Amniotic stem cell (primary cell): ENCODE measurements at places on chromosomes 3 and 15.

DNA sequence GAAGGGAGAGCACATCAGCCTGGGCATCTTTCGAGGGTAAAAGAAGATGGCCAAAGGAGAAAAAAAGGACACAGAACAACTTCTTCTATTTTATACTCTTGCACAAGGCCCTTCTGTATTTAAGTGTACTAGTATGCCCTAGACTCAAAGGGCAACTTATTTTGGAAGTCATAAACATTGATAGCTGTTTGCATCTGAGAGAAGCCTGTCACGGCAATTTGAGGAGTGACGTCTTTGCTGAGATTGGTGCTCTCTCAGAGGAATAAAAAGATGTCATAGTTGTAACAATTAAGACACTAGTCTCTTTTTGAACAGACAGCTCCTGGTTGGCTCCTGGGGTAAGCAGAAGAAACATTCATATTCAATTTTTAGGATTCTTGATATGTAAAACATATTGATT is 260.4 kb upstream of the TTC14 start:
- DNase-seq = no peak

GRCh38 chr3:106683953-106684620 is 693.2 kb upstream of the CCDC54 start:
- no peak for DNase-seq

DNA sequence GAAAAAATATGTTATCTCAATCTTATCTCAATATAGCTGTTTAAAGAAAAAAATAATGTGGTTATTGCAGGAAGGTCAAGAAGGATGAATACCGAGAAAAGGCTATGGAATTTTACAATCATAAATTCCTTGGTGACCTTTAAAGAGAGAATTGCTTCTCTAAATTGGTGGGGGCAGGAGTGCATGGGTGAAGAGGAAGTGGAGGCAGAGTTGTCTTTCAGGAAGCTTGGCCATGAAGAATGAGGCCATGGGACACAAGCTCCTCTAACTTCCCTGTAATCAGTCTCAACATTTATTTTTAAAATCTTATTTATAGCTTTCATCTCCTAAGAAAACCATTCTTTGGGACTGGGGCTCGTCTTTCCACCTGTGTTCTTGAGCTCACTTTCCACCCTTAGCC is 22.4 kb upstream of the ALDH1A2 start:
- DNase-seq = no peak

- DNase-seq = no peak
These were observed 41.2 kb downstream of the PCCB start for GRCh38 chr3:136291302-136291701.

DNA sequence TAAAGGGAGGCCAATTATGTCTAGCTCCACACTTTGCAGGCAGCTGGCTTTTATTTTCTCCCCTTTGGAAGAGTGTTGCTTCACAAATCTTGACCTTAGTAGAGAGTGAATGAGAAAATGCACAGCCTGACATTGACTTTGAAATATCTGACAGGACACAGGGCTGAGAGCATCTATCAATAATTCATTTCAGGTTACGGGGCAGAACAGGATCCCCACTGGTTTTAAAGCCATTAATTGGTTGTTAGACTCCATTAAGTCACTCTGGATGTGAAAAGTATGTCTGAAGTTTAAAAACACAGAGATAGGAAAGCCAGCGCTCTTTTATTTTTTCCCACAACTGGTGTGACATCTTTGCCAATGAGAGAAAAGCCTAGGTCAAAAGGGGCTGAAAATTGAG is 251.9 kb upstream of the TMC3 start:
- no peak for DNase-seq

- no peak for DNase-seq
These were observed 488.3 kb upstream of the ALCAM start for GRCh38 chr3:104878395-104878794.

GRCh38 chr3:38650248-38650951 is 913 bp upstream of the SCN5A start:
- DNase-seq = no peak

GRCh38 chr3:40989141-40990061 is 209.9 kb upstream of the CTNNB1 start:
- DNase-seq = no peak

DNA sequence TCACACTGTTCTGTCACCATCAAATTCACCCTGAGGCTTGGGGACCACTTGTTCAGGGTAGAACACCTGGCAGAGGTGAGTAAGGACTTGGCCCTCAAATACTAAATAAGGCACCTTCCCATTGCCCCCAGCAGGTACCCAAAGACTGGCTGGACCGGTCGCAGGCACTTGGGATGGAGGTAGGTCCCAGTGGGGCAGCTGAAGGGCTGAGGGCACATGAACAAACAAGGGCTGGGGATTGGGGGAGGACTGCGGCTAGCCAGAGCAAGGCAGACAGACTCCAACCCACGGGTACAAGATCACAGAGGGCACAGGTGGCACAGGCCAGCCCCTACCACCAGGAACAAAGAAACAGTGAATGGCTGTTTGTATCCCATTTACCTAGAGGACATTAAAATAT is 1.9 kb downstream of the MRPS25 start:
- DNase-seq = no peak

DNA sequence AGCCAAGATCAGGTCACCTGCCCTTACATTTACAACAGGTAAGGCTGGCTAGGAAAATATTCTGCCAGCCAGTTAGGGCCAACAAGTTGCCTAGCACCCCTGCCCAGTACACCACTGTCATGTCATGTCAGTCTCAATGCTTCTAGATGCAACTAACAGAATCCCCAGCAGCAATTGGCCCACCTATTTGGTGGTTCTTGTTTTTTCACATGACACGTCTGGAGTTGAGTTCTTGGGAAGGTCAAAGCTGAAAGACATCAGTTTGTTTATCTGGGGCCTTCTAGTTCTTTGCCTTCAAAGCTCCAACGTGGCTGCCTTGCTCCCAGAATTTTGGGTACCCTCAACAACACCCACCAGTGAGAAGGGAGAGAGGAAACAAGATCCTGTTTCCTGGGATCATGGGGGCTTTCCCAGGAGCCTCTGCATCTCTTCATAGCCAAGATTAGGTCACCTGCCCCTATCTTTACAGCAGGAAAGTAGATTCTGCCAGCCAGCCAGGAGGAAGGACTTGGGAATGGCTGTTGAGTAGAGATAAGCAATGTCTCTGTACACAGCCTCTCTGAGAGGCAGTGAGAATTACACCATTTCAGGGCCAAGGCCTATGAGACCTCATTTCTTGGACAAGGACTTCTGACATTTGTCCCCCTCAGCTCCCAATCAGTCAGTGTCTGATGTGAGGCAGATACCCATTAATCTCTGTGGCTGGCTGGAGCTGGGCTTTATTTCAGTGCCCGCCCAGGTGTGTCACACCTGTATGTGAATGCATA is 8.6 kb downstream of the GPX1 start:
- DNase-seq = no peak

DNA sequence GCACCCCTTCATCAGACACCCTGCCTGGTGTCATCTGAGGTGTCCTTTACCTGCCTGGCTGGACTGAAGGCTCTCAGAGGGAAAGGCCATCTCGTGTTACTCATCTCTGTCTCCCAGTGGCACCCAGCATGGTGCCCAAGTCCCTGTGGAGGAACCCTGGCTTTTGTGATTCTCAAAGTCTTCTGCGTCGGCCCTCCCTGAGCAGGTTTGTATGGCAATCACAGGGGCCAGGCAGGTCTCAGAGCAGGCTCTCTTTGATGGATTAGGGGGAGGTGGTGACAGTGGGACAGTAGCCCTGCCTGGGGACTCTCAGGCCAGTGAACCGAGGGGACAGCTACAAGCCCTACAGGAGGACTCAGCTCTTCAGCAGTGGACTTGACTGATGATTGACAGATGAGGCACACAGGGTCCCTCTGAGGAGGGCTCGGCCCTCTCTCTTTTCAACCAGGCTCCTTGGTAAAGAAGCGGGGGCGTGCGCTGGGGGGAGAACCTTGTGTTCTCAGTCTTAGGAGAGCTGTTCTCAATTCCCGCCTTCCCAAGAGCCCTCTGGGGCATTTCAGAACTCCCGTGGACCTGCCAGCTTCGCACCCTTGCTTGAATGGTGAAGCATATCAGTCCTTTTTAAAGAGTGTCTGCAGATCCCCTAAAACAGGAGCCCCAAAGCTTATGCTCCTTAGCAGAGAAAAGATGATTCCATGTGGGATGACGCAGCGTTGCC is 108.3 kb downstream of the VGLL4 start:
- DNase-seq = no peak

GRCh38 chr3:112736386-112736785 is 95.4 kb upstream of the CCDC80 start:
- DNase-seq = no peak

DNA sequence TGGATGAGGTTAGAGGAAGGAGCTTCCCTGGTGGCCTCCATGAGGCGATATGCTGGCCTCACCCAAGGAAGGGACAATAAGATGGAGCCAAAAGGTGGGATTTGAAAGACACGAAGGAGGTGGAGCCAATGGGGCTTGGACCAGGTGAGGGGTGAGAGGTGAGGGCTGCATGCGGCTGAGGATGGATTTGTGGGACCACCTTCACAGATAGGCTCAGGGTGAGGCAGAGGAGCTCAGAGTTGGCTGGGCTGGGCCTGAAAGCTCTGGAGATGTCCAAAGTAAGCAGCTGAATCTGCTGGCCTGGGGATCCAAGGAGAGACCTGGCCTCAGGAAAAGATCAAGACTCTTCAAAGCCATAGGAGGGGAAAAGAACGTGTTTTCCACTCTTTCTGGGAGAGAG is 49.8 kb downstream of the EXOG start:
- no peak for DNase-seq

DNA sequence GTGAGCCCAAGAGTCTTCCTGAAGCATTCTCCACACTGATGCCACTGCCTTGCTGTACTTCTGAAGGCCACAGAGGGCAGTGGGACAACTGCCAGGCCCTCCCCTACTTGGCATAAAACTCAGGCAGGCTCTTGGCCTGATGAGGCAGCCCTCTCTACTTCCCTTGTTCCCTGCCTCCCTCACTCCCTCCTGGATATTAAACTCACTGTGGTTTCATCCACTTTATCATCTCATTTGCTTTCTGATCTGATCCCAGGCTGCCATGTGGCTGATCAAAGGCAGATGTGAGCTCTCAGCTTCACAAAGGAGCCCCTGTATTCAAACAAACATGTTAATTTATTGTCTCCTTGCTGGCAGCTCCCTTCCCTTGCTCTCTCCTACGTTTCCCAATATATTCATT is 533.5 kb downstream of the IGSF11 start:
- no peak for DNase-seq

GRCh38 chr3:181998828-181999227 is 287.1 kb downstream of the SOX2 start:
- DNase-seq = no peak

DNA sequence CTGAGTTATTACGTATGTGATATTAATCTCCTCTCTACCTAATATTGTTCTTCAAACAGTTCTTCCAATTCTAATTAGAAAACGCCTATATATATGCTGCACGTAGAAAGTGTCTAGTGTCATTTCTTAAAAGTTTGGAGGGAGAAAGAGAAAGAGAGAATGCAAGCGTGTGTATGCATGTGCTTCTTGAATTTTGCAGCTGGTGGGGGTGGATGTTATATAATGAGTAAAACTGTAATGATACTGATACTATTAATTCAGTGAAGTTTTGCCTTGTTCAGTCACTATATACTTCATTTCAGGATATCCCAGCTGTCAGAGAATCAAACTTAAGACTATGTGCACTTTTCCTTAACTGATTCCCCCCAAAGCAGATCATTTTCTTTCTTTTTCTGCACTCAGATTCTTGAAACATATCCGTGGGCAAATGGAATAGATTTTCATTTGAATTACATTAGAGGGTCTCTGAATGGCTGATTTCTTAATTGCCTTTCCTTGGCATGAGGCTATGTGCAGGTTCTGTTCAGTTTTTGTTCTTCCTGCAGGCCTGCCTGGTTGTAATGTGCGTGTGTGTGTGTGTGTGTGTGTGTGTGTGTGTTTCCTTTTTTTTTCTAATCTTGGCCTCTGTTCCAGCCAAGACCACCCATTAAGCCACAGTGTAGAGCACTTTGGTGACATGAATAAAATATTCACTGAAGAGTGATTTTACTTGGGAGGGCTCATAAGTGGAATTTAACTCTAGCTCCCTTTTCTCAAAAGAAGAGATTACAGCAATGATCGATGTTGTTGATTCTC is 617.5 kb downstream of the RBMS3 start:
- DNase-seq = no peak

GRCh38 chr3:151047636-151048035 is 37.8 kb upstream of the MED12L start:
- DNase-seq = no peak

DNA sequence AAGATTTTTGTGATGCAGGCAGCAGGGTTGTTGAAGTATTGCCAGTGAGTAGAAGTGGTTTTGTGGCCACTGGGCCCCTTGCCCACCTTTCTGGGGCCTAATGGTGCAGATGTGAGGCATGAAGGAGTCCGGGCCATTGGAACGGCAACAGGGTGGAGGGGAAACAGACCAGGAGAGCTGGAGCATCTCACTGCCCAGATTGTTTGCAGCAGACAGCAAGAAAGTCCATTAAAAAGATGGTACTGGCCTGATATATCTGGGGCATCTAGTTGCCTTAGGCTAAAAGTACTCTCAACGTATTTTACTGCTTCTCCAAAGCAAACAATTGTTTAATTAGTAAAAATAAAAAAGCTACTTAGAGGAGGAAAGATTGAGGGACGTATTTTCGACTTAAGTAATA is 298.4 kb downstream of the SATB1 start:
- no peak for DNase-seq

DNA sequence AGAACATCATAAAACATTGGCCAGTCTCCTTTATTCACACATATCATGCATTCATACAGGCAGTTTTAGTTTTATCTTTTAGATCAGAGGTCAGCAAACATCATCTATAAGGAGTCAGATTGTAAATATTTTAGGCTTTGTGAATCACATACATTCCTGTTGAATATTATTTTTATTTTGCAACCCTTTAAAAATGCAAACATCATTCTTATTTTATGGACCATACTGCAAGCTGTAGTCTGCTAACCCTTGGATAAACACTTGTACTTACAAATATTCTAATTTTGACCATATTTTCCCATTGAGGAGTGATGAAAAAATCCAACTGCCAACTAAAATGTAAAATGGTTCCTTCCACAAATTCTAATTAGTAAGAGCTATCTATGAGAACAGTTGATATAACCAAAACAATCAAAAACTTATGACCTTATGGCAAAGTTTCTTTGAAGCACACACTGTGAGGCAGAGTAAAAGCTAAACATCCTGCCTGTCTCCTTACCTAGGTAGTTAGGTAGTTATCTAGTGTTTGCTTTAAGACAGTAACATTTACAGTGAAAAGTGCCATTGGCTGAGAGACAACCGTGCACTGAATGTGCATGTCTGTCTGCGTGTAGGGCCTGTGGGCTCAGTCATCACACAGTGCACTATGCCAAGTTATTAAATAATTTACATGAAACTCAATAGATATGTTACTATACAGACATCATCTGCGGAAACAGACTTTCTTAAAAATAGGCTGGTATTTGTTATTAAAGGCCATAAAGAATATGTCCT is 57.7 kb downstream of the PIK3R4 start:
- DNase-seq = no peak

DNA sequence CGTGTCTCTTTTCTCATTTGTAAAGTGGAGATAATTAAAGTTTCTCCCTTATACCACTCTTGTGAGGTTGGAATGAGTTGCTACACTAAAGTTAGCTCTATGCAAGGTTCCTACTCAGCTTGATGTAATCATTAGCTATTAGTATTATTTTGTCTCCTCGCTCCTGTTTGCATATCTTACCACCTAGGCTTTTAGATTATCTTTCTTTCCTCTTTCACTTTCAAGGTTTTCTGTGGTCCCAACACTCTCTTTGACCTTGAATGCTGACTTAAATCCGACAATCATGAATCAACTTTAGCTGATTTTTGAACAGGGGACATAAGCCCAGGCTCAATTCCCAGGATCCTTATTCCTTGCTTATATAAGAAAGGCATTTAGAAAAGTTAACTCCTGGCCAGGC is 769.7 kb upstream of the GRM7 start:
- DNase-seq = no peak
